CD4-positive, CD25-positive, alpha-beta regulatory T cell (primary cell): ENCODE measurements at places on chromosomes 2 and 18. TPM values are rescaled to one million over a fixed set of nuclear protein-coding genes. Genes with fewer than 3 reads are reported as not detected.

The SLC38A11 gene
- not detected for total RNA-seq

- no peaks in the 10 kb centered on the region for H3K36me3 ChIP-seq
- no peak overlapping the region for H3K4me3 ChIP-seq
- no peaks in the 10 kb centered on the region for H3K4me1 ChIP-seq
- DNase-seq, result no peak
Measured at GRCh38 chr18:71049893-71050292, 761.0 kb downstream of the SOCS6 start.

DNA sequence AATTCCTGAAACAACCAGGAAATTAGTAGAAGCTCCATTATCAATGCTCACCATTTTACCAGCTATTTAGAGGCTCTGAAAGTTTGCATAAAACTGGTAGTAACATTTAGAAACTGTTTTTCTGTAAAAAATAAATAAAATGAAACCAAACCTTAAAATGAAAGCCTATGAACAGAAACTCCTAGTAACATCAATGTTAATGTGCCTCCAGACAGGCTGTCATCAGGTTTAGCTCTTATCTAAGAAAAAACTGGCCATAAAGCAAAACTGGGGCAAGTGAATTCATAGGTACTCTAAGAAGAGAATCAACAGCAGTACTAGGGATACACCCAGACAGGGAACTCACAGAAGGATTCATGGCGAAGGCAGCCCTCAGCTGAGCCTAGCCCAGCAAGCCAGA, 8.0 kb downstream of the E2F6 start:
- H3K4me1 ChIP-seq, result no peaks in the 10 kb centered on the region
- H3K27ac ChIP-seq, result no peak overlapping the region
- no peak overlapping the region for H3K4me3 ChIP-seq
- no peak for DNase-seq

GRCh38 chr2:46643493-46643892, 164.1 kb downstream of the TMEM247 start:
- DNase-seq, result no peak
- no peak overlapping the region for H3K4me3 ChIP-seq
- H3K27ac ChIP-seq, result no peak overlapping the region
- no peaks in the 10 kb centered on the region for H3K4me1 ChIP-seq
- no peaks in the 10 kb centered on the region for H3K36me3 ChIP-seq
- H3K27me3 ChIP-seq, result no peaks in the 10 kb centered on the region

GRCh38 chr2:153074207-153074606, 355.8 kb downstream of the ARL6IP6 start:
- no peaks in the 10 kb centered on the region for H3K4me1 ChIP-seq
- H3K27me3 ChIP-seq, result no peaks in the 10 kb centered on the region
- H3K4me3 ChIP-seq, result no peak overlapping the region
- no peak overlapping the region for H3K27ac ChIP-seq
- H3K36me3 ChIP-seq, result no peaks in the 10 kb centered on the region

GRCh38 chr2:145315053-145315452, 795.1 kb upstream of the ZEB2 start:
- no peaks in the 10 kb centered on the region for H3K36me3 ChIP-seq
- no peak overlapping the region for H3K27ac ChIP-seq
- no peaks in the 10 kb centered on the region for H3K27me3 ChIP-seq
- H3K4me1 ChIP-seq, result no peaks in the 10 kb centered on the region
- no peak for DNase-seq

DNA sequence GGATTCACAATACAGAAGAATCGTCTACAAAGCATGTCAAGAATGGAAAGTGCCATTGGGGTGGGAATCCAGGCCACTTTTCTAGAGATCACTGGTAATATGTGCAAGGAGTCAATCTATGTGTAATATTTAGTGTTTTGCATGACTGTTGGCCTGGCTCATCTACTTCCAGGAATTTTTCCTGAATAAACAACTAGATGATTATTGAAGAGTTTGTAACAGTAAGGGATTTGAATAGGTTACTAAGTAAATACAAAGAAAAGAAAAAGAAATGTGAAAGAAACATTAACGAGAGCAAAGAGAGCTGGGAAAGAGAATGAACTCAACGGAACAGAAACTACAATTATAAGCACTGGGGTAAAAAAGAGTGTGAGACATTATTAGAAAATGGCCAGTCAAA, 406.0 kb downstream of the TGIF1 start:
- no peak overlapping the region for H3K27ac ChIP-seq
- H3K27me3 ChIP-seq, result no peaks in the 10 kb centered on the region
- H3K36me3 ChIP-seq, result no peaks in the 10 kb centered on the region
- no peak overlapping the region for H3K4me3 ChIP-seq

The NTSR2 gene
- not detected for total RNA-seq

DNA sequence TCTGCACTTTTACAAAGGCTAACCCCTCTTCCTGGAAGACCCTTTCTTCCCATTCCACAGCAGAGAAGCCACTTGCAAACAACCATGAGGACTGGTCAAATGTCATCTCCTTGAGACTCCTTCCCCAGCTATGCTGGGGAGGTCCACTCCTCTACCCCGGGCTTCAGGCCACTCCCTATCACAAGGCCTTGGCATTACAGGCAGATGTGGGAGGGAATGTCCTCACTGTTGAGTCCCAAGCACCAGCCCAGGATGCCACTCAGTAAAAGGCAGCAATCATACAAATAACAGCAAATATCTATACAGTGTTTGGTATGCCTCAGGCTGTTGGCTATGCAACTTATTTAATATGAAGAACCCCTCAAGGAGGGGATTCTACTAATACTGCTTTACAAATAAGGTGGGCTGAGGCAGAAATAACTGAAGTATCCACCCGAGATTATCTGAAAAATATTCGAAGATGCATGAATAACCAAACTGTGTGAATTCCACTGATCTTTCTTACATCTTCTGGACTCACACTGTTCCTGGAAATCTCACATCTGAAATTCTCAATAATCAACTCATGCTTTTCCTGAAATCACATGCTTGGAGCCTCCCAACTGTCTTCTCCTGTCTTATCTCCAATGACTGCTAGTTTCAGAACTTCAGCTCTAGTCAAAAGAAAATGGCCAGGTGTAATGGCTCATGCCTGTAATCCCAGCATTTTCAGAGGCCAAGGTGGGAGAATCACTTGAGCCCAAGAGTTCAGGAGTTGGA, 226.3 kb downstream of the TCF4 start:
- no peaks in the 10 kb centered on the region for H3K4me1 ChIP-seq
- H3K4me3 ChIP-seq, result no peak overlapping the region
- H3K27ac ChIP-seq, result no peak overlapping the region
- no peaks in the 10 kb centered on the region for H3K27me3 ChIP-seq
- no peaks in the 10 kb centered on the region for H3K36me3 ChIP-seq
- DNase-seq, result no peak

The CCL20 gene
- 3.7 TPM for total RNA-seq

GRCh38 chr18:69399253-69399652, 1.4 kb upstream of the DOK6 start:
- no peak overlapping the region for H3K27ac ChIP-seq
- no peak overlapping the region for H3K4me3 ChIP-seq
- H3K36me3 ChIP-seq, result no peaks in the 10 kb centered on the region

DNA sequence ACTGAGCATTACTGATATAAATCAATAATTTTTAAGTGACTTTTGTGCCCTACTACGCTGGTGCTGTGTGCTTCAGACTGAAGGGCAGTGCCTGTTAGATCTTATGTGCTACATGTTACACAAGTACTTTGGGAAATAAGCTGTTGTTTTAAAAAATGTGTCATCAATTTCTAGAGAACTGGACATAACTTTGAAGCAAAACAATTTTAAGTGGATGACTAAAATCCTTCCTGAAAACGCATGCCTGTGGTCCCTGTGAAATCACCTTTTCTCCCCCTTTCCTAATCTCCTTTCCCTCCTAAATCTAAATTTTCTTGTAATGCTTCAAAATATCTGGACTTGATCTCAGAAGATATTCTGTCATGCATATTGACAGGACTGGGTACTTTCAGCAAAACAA, 7.1 kb upstream of the IL1RL1 start:
- no peak for DNase-seq
- peaks cover 6% of the 10 kb centered on the region for H3K4me1 ChIP-seq
- H3K27me3 ChIP-seq, result peaks cover 3% of the 10 kb centered on the region
- no peaks in the 10 kb centered on the region for H3K36me3 ChIP-seq

DNA sequence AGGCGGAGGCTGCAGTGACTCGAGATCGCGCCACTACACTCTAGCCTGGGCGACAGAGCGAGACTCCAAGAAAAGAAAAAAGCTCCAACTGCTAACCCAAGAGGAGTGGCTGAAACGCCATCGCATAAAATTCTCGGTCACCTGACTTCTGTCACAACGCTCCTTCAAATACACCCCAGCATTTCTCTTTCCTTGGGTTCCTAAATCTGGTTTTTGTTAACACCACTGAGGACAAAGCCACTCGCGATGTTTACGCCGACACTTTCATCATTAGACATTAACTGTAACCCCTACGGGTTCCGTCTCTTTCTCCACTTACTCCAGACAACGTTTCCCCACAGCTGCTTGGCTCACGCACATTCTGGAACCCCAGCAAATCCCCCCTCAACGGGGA, 679 bp downstream of the CLK1 start:
- no peaks in the 10 kb centered on the region for H3K27me3 ChIP-seq
- H3K36me3 ChIP-seq, result peaks cover 32% of the 10 kb centered on the region
- DNase-seq, result no peak
- H3K27ac ChIP-seq, result peak overlapping the region; percentile 100
- H3K4me1 ChIP-seq, result peaks cover 45% of the 10 kb centered on the region

DNA sequence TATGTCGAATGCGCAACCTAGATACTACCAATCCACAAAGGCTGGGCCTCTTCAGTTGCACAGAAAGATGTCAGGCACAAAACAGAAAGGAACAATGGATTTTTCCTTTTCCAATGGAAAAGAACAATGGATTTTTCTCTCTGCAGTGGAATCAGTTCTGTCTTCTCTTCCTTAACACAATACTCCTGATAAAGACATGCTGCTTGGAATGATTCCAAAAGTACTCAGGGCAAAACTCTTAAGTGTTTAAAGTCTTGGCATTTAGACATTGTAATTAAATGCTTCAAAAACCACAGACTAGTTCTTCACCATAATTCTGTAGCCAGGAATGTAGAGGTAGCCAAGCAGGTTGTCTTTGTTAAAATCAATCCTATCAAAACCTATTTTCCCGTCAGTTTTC, 46.7 kb upstream of the FLACC1 start:
- no peak for DNase-seq
- no peaks in the 10 kb centered on the region for H3K27me3 ChIP-seq
- no peak overlapping the region for H3K4me3 ChIP-seq
- H3K27ac ChIP-seq, result no peak overlapping the region
- peaks cover 18% of the 10 kb centered on the region for H3K4me1 ChIP-seq
- peaks cover 24% of the 10 kb centered on the region for H3K36me3 ChIP-seq

GRCh38 chr2:101150306-101151145, 656 bp downstream of the TBC1D8 start:
- H3K4me1 ChIP-seq, result peaks cover 24% of the 10 kb centered on the region
- peaks cover 17% of the 10 kb centered on the region for H3K27me3 ChIP-seq
- no peaks in the 10 kb centered on the region for H3K36me3 ChIP-seq
- no peak for DNase-seq

- H3K27me3 ChIP-seq, result no peaks in the 10 kb centered on the region
- no peak overlapping the region for H3K4me3 ChIP-seq
- H3K4me1 ChIP-seq, result no peaks in the 10 kb centered on the region
- H3K36me3 ChIP-seq, result no peaks in the 10 kb centered on the region
- H3K27ac ChIP-seq, result no peak overlapping the region
Measured at GRCh38 chr18:30439174-30439573, 603.4 kb downstream of the DSC3 start.

The MYO5B gene
- total RNA-seq, result not detected

The HRH4 gene
- total RNA-seq, result 0.39 TPM

- H3K4me3 ChIP-seq, result no peak overlapping the region
- no peak overlapping the region for H3K27ac ChIP-seq
- no peaks in the 10 kb centered on the region for H3K4me1 ChIP-seq
- no peaks in the 10 kb centered on the region for H3K36me3 ChIP-seq
- DNase-seq, result no peak
Measured at GRCh38 chr2:108378851-108379250, 1.1 kb downstream of the SULT1C4 start.

GRCh38 chr18:9803063-9803697, 82.6 kb upstream of the TXNDC2 start:
- no peaks in the 10 kb centered on the region for H3K4me1 ChIP-seq
- no peaks in the 10 kb centered on the region for H3K36me3 ChIP-seq
- H3K27me3 ChIP-seq, result no peaks in the 10 kb centered on the region
- no peak overlapping the region for H3K27ac ChIP-seq

The AP1S3 gene
- 3.7 TPM for total RNA-seq

DNA sequence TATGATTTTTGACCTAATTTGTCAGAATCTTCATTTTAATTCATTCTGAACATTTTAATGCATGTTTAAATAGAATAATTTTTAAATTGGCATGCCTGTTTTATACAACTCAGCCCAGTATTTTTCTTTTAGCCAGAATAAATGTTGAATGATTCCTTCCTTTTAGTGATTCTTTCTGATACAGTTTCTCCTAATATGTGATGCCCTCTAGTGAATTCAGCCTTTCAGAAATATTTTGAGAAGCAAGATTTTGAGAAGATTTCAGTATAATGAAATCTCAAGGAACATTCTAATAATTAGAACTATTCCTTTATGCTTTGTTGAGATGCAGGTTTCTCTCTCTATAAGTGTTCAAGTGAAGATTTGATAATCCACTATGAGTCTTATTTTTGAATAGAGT, 28.5 kb downstream of the LCLAT1 start:
- no peaks in the 10 kb centered on the region for H3K4me1 ChIP-seq
- no peaks in the 10 kb centered on the region for H3K27me3 ChIP-seq
- no peak overlapping the region for H3K27ac ChIP-seq
- DNase-seq, result no peak
- H3K4me3 ChIP-seq, result no peak overlapping the region

GRCh38 chr18:50441501-50441900, 66.7 kb downstream of the SKA1 start:
- H3K27me3 ChIP-seq, result peaks cover 5% of the 10 kb centered on the region
- DNase-seq, result no peak
- H3K4me1 ChIP-seq, result no peaks in the 10 kb centered on the region
- no peak overlapping the region for H3K4me3 ChIP-seq
- H3K27ac ChIP-seq, result no peak overlapping the region
- H3K36me3 ChIP-seq, result no peaks in the 10 kb centered on the region

DNA sequence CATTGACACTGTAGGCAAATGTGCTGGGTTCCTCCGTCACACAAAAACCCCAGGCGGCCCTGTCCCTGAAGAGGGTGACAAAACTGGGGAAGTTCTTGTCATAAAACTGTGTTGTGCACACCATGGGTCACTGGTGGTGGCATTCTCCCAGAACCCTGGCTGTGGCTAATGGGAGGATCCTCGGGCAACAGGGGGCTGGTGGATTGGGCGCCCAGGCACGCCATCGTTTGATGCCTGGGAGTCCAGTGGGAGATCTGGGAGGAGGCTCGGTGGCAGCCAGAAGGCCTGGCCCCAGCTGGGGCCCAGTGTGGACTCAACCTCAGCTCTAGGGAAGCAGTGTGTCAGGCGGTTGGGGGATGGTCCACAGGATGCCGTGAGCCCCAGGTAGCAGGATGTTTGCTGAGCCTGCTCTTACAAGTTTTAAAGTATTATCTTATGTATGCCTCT, 140.7 kb downstream of the ACOXL start:
- no peaks in the 10 kb centered on the region for H3K27me3 ChIP-seq
- DNase-seq, result no peak
- H3K27ac ChIP-seq, result no peak overlapping the region
- no peaks in the 10 kb centered on the region for H3K36me3 ChIP-seq
- H3K4me3 ChIP-seq, result no peak overlapping the region

The C1QL2 gene
- not detected for total RNA-seq

The LYG1 gene
- total RNA-seq, result 2.0 TPM

The IL1RL1 gene
- total RNA-seq, result 0.89 TPM
